ENCODE measurements at places on chromosomes 1 and 21.

DNA sequence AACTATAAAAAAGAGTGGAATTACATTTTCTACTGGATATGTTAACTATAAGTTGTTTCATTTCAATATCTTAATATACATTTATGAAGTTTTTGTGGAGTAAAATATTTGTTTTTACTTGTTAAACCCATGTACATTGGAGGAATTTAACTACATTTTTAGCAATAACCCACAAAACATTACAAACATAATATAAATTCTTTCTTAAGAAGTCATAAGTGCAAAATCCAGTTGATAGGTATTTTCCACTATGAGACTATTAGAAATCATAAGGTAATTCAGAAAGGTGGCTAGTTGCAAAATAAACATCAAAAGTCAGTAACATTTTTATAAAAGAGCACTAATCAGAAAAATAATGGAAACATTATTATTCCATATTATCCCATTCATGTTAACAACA is 73.9 kb upstream of the RRP15 start:
- no peak for DNase-seq

- DNase-seq = no peak
Observed at GRCh38 chr1:108719656-108720435, 7.1 kb downstream of the FNDC7 start.

- peak; percentile 54 for DNase-seq
Observed at GRCh38 chr1:38071312-38072256, 25.0 kb upstream of the POU3F1 start.

- no peak for DNase-seq
Observed at GRCh38 chr1:110114784-110115183, 2.5 kb downstream of the UBL4B start.

- no peak for DNase-seq
Observed at GRCh38 chr21:46411691-46412090, 47.0 kb upstream of the DIP2A start.

GRCh38 chr1:15424146-15424667 is 14.0 kb upstream of the CTRC start:
- DNase-seq = no peak

DNA sequence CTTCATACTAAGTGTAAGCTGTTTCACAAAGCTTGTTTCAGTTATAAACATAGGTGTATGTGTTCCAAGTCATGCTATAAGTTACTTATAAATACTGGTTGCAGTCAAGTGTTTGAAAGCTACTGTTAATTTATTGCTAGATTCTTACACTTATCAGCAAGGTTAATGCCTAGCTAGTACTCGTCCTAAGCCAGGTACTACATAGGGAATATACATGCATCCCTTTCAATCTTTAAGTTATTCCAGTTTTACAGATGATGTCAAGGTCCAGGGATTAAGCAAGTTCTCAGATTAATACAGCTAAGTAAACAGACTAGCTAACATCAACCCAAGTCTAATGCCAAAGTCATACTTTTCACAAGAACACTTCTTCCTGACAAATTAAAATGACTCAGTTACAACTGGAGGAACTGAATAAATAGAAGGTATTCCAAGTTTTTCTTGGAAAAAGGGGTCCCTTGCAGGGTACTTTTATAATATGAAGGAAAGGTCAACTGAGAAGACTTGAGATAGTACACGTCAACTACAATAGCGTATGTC is 652.2 kb upstream of the USP24 start:
- DNase-seq = no peak

- no peak for DNase-seq
Observed at GRCh38 chr1:11704194-11704529, 12.7 kb downstream of the DRAXIN start.

DNA sequence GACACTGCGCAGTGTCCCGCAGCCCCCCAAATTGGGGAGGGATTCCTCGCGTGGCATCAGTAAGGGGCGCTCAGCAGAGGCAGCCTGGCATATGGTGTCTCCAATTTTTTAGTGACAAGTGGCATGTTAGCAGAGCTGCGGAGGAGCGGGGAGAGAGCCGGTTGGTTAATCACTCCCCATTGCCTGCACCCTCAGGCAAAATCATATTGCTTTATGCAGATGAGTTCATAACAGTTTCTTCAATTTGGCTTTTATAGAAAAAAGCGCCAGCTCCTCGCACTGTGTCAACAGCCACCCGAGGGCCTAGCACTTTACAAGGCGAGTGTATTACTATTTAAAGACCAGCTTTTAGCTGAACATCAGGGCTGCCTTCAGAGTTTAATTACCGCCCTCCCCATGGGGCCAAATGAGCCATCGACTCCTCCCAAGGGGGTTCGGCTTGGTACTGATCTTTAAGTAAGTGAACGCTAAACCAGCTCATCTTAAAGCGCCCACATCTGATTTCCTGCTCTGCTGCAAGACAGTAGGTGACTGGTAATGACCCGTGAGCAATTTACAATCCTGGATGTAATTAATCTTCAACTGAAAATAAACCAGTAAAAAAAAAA is 298.9 kb downstream of the DSCAM start:
- DNase-seq = no peak

DNA sequence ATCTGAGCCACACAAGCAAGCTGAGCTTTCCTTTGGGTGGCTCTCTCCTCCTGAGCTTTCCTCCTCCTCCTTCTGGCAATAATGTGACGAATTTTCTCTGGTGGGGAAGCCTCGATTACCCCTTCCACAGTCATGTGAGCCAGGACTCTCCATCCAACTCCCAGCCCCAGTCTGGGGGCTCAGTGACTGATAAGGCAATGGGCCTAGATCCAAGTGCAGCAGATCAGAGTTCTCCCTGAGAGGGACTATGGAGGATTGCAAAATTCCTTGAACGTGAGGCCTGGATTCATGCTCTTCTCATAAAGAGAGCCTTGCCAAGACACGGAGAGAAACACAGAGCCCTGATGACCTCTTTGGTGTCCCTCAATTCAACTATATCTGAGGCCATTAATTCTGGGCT is 31.3 kb upstream of the TRIM67 start:
- no peak for DNase-seq

DNA sequence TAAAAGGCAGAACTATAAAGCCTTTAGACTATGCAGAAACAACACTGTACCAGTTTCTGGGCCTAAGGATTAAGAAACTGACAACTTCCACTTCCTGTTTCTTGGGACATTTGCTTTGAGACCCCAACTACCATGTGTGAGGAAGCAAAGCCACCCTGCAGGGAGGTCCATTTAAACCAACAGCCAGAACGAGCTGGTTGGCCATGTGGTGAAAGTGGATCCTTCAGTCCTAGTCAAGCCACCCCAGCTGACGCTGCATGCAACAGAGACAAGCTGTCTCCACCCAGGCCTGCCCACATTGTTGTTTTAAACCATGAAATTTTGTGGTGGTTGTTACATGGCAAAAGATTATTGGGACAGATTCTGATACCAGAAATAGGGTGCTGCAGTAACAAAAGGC is 31.8 kb upstream of the SLFNL1 start:
- DNase-seq = no peak

DNA sequence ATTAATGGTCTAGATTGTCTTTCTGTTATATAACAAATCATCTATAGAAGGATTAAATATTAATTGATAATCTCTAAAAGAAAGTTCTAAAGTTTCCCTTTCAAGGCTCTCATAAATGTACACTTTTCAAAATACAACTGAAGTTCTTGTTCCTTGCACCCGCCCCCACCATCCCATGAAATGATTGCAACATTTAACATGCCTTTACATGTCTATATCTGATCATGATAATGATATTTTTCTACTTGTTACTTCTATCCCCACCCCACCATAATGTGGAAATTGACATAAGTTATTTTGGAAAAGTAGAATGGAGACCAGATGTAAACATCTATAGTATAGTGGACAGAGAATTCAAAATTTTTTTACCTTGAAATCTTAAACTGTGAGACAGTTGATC is 186.6 kb downstream of the NTNG1 start:
- DNase-seq = no peak

- DNase-seq = no peak
Observed at GRCh38 chr1:247528812-247529474, 7.3 kb downstream of the OR2C3 start.

DNA sequence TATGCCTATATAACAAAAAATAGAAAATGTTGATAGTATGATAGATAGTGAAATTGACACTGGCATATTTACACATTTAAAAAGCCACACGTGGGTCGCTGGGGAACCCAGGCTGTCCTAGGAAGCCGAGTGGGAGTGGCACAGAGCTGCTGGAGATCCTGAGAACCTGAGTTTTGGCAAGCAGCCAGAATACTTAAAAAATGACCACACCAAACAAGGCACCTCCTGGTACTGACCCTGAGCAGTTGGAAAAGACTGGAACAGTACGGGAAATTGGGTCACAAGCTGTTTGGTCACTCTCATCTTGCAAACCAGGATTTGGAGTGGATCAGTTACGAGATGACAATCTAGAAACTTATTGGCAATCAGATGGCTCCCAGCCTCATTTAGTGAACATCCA is 111.5 kb downstream of the ZFYVE9 start:
- no peak for DNase-seq

DNA sequence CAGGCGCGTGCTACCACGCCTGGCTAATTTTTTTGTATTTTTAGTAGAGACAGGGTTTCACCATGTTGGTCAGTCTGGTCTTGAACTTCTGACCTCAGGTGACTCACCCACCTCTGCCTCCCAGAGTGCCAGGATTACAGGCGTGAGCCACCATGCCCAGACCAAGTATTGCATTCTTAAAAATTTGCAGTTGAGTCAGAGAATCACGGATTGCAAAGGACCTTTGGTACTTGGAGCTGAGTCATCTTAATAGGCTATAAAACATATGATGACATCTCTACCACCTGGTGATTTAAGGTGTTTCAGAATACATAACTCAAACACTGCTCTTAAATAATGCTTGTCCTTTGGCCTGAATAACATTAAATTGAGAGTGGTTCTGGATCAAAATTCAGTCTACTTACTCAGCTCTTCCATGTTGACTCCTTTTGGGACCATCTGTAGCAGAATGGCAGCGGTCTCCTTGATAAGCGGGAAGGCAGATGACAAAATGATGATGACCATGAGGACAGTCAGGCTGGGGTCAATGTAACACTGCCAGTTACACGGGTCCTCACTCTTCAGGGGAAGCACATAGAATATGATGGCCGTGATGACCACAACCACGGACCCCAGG is 10.4 kb downstream of the SLC30A10 start:
- no peak for DNase-seq

GRCh38 chr1:40783001-40783905 is at the start of gene KCNQ4:
TSS of gene KCNQ4 (plus strand) at chr1:40783787. CDS start at chr1:40784094, 307 bp downstream.
- DNase-seq = peak; percentile 50

- no peak for DNase-seq
Observed at GRCh38 chr1:15459771-15460707, 3.5 kb downstream of the CELA2A start.

DNA sequence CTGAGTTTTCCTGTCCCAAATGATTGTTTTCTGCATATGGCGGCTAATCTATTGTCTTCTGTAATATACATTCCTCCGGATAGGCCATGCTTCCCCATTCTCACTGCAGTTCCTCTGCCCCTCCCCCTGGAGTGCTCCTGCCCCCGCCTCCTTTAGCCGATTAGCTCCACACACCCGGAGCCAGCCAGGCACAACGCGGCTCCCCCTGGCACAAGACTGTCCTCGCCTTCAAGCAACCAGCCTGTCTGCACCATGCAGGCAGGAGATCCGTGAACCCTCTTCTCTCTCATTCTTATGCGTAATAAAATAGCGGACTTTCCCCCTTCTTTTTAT is 18.0 kb downstream of the SERTAD4 start:
- DNase-seq = no peak

DNA sequence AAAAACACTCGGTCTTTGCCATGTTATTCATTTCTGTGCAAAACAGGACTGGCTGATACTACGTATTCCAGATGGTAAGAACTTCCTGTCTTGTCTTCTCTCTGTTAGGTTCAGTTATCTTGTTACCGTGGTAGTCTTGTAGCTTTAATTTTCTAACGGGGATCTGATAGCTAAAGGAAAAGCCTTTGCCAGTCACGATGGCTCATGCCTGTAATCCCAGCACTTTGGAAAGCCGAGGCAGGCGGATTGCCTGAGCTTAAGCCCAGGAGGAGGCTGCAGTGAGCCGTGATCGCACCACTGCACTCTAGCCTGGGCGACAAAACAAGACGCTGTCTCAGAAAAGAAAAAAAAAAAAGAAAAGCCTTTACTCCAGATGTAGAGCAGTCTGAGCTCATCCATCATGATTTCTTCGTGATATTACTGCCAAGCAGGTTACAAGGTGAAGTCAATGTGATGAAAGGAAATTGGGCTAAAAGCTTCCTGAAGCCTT is 11.1 kb upstream of the MSTO1 start:
- DNase-seq = no peak

- no peak for DNase-seq
Observed at GRCh38 chr1:28233264-28233606, 406 bp upstream of the DNAJC8 start.

DNA sequence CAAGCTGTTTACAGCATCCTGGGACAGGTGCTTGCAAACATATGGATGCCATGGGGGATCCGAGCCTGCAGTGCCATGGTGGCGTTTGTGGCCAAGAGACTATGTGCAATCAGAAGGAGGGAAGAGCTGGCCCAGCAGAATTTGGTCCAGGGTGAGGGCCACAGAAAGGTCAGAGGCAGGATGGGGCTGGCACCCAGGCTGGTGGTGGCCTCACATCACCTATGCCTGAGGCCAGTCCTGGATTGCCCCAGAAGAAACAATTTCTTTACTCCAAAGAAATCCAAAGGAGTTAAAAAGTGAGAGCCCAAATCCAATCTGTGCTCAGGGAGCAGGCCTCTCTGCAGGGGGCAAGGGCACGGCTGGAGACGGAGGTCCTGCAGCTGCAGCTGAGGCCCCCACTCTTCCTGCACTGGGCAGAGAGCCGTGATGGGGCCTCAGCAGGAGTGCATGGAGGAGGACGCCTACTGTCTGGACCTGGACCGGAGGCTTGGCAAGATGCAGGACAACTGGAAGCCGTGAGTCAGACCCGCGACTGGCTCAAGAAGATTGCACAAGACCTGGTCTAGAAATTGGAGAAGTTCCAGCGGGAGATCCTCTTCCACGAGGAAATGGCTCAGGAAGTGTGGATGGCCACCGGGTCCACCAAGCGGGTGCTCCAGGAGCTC is 163.5 kb downstream of the RYR2 start:
- no peak for DNase-seq

DNA sequence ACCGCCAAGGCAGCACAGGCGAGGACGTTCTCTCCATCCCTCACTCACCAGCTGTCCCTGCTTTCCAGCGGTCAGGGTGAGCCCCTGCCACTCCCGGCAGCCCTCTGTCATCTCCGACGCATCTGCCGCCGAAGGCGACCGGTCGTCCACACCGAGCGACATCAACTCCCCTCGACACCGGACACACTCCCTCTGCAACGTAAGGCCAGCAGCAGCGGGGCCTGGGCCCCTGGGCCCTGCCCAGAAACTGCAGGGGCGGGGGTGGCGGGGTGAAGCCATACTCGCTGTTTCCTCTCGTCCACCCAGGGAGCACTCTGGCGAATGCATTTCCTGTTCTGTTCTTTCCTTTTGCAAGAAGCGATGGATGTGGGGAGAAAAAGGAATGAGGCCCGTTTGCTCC is 93.4 kb upstream of the TMEM51 start:
- DNase-seq = no peak

- no peak for DNase-seq
Observed at GRCh38 chr1:152932170-152932811, 14.7 kb upstream of the SPRR5 start.

DNA sequence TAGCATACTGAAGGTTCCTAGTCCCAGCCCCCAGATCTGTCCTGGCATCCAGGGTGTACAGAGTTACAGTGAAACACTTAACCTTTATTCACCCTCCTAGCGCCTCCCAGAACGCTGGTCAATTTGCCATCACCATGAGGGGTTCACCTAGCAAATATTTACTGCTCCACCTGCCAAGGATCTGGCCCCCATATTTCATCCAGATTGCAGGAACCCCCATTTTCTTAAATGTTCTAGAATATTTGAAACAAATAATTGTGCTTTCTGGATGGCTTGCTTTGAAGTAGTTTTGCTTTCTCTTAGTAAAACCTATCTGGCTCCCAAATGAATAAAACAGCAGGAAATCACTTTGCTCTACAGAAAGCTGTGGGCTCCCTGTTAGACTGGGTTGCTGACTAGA is 37.7 kb downstream of the KCNN3 start:
- DNase-seq = no peak
